Activated CD8-positive, alpha-beta memory T cell treated with anti-CD3 and anti-CD28 coated beads for 4 hours (primary cell): ENCODE measurements at places on chromosomes 1 and 21.

GRCh38 chr1:54850737-54851136, 36.3 kb downstream of the DHCR24 start:
- no peak for DNase-seq

DNA sequence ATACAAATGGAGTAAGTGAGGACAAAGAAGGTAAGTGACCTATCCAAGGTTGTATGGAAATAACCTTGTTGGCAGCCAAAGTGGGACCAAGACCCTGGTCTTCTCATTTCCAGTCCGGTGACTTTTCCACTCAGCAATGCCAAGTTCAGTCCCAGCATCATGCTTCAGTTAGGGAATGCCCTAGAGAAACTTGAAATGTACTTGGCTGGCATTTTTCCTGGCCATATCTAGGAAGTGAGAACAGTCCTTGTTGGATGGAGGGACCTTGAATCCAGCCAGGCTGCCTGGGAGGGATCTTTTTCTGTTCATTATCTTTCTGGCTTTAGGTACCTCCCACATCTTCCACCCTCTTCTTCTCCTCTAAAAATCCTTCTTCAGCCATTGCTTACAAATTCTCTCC, 76.8 kb upstream of the UBE2U start:
- no peak for DNase-seq

DNA sequence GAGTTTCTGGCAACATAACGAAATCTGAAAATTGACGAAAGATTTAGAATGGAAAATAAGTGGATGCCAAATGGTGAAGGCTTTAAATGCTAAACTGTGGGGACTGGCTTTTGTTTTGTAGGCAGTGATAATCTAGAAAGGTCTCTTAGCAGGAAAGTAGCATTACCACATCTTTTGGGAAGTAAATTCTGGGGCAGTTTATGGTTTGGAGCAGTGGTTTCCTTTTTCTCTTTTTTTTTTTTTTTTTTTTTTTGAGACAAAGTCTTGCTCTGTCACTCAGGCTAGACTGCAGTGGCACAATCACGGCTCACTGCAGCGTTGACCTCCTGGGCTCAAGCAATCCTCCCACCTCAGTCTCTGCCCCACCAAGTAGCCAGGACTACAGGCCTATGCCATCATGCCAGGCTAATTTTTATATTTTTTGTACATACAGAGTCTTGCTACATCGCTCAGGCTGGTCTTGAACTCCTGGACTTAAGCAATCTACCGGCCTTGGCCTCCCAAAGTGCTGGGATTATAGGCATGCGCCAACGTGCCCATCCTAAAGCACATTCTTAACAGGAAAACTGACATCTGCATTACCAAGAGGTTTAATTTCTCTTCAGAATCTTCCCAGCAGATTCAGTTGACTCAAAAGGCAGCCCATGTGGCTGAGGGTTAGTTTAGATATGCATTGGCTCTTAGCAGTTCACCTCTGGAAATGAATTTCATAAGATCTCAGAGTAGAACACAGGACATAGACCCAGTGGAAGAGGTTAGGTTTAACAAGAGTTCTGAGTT, 32.9 kb downstream of the C21orf91 start:
- DNase-seq, result no peak

DNA sequence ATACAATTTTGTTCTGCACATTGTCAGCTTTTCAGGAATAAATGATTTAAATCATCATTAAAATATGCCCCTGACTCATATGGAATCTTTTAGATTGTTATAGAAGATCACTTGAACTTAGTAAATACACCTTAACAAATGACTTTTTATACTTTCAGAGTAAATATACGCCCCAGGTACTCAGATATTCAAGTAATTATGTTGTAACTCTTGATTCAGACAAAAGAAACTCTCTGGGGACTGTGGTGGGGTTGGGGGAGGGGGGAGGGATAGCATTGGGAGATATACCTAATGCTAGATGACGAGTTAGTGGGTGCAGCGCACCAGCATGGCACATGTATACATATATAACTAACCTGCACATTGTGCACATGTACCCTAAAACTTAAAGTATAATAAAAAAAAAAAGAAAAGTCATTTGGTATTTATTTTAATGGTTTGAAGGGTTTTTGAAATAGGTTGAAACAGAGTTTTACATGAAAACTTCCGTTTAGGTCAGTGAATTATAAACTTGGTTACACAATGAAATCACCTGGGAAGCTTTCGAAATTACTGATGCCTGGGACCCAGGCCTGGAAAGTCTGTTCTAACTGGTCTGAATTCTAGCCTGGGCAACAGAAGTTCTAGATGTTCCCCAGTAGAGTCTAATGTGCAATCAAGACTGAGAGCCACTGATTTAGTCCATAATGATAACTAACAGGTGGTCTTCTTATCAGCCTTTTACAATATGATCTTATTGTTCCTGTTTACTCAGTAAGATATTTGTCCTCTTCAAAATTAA, 320.5 kb upstream of the NR5A2 start:
- no peak for DNase-seq

GRCh38 chr1:18970358-18970757, 13.9 kb upstream of the IFFO2 start:
- DNase-seq, result no peak

DNA sequence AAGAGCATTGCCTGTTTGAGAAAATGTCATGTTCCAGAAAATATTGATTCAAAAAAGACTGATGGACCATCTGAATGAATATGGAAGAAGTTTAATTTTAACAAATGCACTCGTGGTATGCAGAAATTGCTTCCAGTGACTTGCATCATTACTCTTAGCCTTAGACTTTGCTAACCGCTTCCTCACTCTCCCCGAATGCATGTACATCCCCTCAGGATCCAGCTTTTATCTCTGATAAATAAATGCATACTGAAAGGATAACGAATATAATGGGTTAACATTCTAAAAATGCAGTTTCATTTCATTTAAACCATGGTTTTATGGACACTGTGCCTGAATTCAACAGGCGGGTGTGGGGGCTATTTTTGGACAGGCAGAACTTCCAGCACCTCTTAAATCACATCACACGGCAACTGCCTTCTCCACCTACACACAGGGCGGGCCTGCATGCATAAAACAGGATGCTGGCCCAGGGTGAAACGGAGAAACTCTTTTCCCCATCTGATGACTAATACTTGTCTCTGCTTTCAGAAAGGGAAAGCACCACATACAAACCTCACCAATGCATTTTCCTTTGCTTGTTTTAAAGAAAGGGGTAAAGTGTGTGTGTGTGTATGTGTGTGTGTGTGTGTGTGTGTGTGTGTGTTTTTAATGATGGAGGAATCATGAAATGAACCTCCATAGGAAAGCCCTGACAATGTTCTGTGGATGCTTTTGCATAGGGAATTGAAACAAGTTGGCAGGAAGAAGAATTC, 48.7 kb downstream of the SPAG17 start:
- no peak for DNase-seq
